A673 (cell line): ENCODE measurements at places on chromosomes 2 and 18. TPM values are rescaled to one million over a fixed set of nuclear protein-coding genes. Genes with fewer than 3 reads are reported as not detected.

Gene KIF1A
- total RNA-seq: 301 and 330 TPM in 2 replicates

Gene SKOR2
- not detected in 2 replicates for total RNA-seq

Gene PTPN18
- 3.2 and 6.2 TPM in 2 replicates for total RNA-seq

Gene CKAP2L
- total RNA-seq: 48.1 and 49.6 TPM in 2 replicates

Gene REG3A
- total RNA-seq: not detected in 2 replicates

Gene POTEJ
- not detected in 2 replicates for total RNA-seq

Gene BCL2
- 19.6 and 24.9 TPM in 2 replicates for total RNA-seq

Gene SLC9A4
- 0.11 and 0.17 TPM in 2 replicates for total RNA-seq

Gene IL1F10
- not detected in 2 replicates for total RNA-seq

Gene NEU4
- 38.5 and 48.4 TPM in 2 replicates for total RNA-seq

Gene AQP12B
- total RNA-seq: not detected in 2 replicates

Gene PRKAG3
- not detected in 2 replicates for total RNA-seq

Gene BCL2L11
- 12.0 and 12.6 TPM in 2 replicates for total RNA-seq

Gene CNTNAP5
- total RNA-seq: not detected in 2 replicates

Gene ZNF521
- total RNA-seq: not detected in 2 replicates

Gene MC5R
- not detected in 2 replicates for total RNA-seq

Gene MYO3B
- total RNA-seq: 0.13 and 0.52 TPM in 2 replicates

Gene SMYD1
- total RNA-seq: not detected in 2 replicates

Gene ZBTB14
- total RNA-seq: 14.4 and 14.8 TPM in 2 replicates

- DNase-seq: no peak
Observed at GRCh38 chr2:216260629-216261028, 111.7 kb downstream of the MARCHF4 start.

DNA sequence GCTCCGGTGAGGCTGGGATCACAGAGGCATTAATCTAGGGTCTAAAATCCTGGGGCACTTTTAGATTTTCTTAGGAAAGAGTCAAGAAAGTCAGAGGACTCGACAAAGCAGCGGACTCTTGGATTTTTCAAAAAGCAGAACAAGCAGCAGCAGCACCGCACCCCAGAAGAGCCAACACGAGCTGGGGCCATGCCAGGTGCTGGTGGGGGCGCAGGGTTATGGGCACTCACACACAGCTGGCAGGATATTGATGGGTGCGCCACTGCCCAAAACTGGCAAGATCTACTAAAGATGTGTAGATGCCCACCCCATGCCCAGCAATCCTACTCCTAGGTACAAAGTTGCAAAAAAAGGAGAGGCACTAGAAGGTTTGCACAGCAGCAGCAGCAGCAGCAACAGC, 33.9 kb upstream of the SEMA4C start:
- no peak for DNase-seq

GRCh38 chr18:57982372-57983021, 61.5 kb upstream of the NEDD4L start:
- no peak for DNase-seq

DNA sequence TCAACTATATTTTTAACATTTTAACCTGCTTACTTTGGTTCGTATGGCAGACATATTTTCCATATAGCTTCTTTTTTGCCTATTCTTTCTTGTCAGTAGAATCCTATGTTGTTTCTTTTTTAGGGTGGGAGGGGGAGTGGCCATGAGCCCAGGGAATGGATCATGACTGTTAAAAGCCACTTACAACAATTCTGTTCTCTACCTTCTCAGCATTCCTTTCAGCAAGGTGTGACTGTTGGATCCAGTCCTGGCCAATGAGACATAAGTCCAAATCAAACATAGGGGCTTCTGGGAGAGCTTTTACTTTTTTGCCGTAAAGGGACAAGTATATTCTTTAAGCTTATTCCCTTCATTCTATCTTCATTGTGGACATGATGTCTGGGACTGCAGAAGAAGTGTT, 25.0 kb upstream of the DNAH6 start:
- DNase-seq: no peak

DNA sequence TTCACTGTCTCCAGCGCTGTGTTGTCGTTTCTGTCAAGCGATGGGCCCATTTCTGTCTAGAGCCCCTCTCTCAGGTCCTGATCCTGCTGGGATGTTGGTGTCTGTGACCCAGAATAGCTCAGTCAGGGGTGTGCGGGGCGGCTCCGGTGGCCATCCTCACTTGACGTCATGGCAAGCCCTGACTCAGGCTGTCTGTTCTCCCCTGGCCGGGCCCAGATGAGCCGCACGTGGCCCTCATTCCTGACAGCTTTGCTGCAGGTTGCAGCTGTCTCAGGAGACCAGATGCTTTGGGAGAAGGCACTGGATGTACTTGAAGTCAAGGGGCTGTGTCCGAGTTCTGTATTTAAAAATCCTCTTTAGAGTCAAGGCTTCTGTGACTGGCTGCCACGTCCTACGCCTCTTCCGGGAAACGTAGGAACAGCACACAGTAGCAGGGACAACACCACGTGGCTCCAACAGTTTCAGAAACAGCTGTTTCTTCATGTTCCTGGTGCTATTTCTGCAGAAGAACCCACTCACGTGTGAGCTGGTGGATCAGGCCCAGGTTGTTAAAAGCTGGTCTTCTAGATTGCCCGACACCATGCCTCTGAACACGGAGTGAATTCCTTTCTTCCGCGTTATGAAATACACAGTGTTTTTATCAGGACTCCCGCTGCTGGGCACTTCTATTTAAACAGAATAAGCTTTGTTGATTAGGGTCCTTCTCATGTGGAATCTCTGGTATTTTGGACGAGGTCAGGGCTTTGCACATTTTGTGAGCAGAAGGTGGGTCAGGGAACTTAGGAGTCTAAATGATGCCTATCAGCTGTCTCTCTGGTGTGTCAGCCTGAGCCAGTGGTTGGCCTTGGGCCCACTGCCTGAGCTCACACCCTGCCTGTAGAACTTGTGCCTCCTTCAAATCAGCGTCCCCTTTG, 28.3 kb upstream of the NTSR2 start:
- DNase-seq: no peak

GRCh38 chr2:28429636-28430376, 37.1 kb downstream of the FOSL2 start:
- no peak for DNase-seq

GRCh38 chr18:39302481-39302880, 1736.9 kb upstream of the CELF4 start:
- no peak for DNase-seq

- DNase-seq: no peak
Observed at GRCh38 chr18:55983433-55983832, 395.4 kb upstream of the TCF4 start.

DNA sequence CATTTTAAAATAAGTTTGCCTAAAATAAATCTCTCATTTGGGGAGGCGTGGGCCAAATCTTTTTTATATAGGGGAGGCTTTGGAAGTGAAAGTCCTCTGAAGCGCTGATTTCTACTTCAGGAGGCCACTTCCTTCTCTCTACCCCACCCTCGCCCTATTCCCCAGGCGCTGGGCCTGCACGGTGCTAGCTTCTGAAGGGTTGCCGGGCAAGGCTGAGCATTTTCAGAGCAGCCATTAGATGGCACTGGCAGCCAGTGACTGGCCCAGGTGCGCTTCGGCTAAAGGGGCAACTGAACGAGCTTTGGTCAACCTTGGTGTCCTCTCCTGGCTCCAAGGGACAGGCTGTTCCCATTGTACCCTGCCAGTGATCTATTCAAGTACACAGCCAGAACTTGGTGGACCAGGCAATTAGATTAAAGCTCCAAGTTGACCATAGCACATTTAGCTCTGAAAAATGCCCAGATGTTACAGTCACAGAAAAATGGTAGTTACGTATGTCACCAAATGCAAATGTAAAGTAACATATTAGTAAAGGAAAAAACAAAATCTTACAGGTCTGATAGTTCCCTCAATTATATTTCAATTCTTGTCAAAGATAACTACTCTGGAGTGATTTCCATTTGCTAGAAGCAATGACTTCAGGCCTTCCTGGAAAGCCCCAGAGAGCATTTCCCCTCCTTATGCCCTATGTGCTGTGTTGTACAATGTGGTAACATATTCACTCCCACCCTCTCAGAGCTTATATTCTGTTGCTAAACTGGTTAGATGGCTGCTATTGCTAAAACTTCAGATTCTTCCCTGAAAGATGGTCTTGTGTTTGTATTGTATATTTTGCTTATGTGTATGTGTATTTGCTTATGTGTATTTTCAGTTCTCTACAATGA, 2.1 kb downstream of the POMC start:
- peak; percentile 45 for DNase-seq

- no peak for DNase-seq
Observed at GRCh38 chr2:24336811-24337210, 23.5 kb downstream of the ITSN2 start.

- DNase-seq: no peak
Observed at GRCh38 chr2:31223026-31223425, 5.7 kb upstream of the CAPN14 start.

DNA sequence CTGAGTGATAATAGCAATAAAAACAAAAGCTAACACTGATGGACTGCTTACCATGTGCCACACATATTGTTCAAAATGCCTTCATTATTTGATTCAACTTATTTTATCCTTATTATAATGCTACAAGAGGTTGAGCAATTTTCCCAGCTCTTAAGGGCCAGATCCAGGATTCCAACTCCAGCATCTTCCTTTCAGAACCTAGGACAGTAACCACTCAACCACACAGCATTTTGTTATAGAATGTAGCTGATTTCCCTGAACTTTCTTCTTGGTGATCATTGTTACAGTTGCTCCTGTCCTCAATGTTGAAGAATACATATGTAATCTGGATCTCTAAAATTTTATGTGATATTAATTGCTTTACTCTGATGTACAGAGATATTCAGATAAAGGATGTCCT, 341.7 kb downstream of the PIK3C3 start:
- DNase-seq: no peak

- DNase-seq: no peak
Observed at GRCh38 chr2:85899284-85899683, 10.5 kb upstream of the ST3GAL5 start.

- peak; percentile 14 for DNase-seq
Observed at GRCh38 chr2:169480079-169480465, 778 bp downstream of the BBS5 start.

- no peak for DNase-seq
Observed at GRCh38 chr18:9329471-9329870, 5.1 kb upstream of the TWSG1 start.

DNA sequence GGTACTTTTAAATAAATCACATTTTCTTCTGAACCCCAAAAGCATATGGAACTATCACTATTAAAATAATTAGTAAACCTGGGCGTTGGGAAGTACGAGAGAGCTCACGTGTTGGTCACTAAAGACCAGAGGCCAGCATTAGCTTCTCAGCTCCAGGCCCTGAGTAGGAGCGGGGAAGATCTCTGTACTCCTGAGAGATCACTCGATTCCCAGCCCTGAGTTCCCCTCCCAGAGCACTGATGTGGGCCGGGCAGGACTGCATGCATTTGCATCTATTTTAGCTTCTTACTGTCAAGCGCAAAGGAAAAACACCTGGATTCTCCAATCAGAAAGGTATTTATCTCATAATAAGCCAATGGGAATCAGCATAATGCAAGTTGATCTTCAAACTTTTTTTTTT, 6.2 kb downstream of the PXDN start:
- no peak for DNase-seq

GRCh38 chr18:8426401-8426800, 182.8 kb upstream of the RAB12 start:
- no peak for DNase-seq

- DNase-seq: peak; percentile 79
Observed at GRCh38 chr2:172113617-172114016, 10.9 kb upstream of the DLX2 start.

DNA sequence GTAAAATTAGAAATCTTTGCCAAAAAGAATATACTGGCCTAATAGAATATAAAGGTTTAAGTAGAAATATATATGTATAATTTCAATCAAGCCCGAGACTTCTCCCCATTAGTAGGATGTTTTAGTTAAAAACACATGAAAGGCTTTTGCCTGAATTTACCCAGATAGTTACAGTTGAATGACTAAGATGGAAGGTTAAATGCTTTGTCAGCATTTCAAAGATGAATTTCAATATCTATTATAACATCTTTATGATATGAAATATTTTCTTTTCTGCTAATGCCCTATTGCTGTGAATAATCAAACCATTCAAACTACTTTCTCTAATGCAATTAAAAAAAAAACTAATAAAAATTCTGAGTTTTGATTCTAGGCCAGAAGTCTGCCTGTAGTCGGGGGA, 18.0 kb upstream of the ABCA12 start:
- DNase-seq: no peak

DNA sequence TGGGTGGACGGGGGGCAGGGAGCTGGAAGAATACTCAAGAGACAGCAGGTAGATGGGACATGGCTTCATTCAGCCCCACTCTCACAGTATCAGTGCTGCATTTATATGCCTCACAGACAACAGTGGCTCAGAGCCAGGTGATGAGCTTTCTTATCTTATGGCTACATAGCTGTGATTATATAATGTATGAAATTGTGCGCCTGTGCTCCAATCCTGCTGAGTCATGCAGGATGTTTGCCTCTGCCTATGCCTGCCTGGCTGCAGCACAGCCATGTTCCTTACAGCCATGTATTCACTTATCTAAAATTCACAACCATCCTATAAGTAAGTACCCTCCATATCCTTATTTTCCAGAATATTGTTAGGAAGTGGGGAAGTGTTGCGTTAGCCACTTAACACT, 37.7 kb upstream of the RNF103 start:
- no peak for DNase-seq

- DNase-seq: no peak
Observed at GRCh38 chr2:65802298-65802942, 370.0 kb upstream of the SPRED2 start.

GRCh38 chr2:232955856-232956255, 57.2 kb downstream of the NGEF start:
- DNase-seq: no peak

DNA sequence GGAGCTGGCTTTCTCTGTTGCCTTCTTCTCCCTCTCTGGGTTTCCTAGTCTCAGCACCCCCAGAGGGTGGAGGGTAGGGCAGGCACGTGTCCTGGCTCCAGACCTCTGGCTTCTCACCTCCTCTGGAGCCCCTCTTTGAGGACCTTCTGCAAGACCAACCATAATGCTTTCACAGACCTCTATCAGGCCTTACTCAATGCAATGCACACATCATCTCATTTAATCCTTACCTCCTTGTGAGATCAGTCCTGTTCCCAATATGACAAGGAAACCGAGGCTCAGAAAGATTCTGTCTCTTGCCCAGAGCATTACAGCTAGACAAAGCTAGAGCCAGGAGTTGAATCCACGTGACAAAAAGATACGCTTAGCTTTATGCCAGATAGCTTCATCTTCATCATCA, 8.2 kb downstream of the ATOH8 start:
- DNase-seq: no peak

GRCh38 chr18:41457765-41458326, 497.2 kb upstream of the PIK3C3 start:
- no peak for DNase-seq

- DNase-seq: no peak
Observed at GRCh38 chr2:112483831-112484230, 1.9 kb downstream of the TTL start.
